ENCODE measurements at places on chromosomes 12 and 14.
A peak's percentile ranks its signal among the peaks of the same experiment; 100 is the strongest.

GRCh38 chr12:110077800-110078199 lies 29.5 kb upstream of the C12orf76 start:
- no peak for DNase-seq

GRCh38 chr12:124411281-124411878 lies 116.5 kb downstream of the RFLNA start:
- peak; percentile 61 for DNase-seq

DNA sequence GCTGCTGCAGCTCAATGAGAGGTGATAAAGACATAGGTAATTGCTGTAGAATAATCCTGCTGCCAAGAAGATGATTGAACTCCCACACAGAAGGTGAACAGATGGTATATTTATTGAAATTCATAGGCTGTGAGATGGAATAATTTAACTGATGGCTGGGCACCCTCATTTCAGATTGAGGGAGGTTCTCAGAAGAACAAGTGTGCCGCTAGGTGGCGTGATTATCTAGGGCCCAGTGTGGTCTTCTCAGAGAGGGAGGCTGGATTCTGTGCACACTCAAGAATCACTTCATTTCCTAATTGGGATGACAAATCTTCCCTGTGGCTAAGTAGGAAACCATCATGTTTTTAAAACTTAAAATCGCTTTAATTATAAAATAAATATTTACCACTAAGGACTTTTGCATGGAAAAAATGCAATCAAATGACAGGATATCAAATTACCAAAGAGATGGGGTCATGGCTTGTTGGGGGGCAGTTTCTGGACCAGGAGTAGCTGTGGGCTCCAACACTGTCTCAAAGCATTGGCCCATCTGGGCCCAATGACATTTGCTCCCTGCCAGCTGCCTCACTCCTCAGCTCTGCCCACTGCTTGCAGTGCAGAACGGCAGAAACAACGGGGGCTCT lies 132.3 kb downstream of the SNAPC1 start:
- DNase-seq, result no peak

GRCh38 chr12:107661830-107662229 lies 23.8 kb upstream of the PWP1 start:
- DNase-seq, result no peak

DNA sequence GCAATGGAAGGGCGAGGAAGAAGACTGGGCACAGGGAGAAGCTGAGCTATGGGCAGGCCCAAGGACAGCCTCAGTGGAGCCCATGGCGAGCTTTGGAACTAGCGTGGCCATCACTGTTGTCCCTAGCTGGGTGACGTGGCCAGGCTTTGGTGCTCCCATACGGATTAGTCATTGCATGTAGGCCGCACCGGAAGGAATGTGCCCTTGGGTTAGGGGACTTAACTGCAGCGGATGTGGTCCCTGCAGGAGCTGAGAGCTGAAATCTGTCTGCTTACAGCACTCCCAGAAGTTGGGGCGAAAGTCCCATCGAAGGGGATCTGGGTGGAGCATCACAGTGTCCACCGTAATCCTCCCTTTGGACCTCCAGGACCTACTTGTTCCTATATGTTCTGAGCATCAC lies 133.7 kb downstream of the PAPOLA start:
- DNase-seq, result no peak

DNA sequence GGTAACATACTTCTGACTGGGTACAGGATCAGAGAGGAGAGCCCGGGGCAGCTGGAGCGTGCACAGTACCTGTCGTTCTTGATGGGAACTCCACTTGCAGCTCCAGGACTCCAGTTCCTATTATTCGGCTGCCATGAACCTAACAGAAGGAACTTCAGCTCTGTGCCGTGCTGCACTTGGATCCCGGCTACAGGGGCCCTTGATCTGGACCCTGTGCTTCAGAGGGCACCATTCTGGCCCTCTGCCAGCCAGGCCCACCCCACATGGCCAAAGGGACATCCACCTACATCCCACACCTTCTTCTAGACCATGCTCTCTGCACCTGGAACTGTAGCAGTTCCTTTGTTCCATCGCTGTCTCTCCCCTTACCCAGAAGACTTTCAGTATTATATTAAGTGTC lies 58.2 kb downstream of the PAX9 start:
- DNase-seq, result no peak

GRCh38 chr12:40010899-40011774 lies 94.7 kb downstream of the SLC2A13 start:
- DNase-seq, result peak; percentile 59

DNA sequence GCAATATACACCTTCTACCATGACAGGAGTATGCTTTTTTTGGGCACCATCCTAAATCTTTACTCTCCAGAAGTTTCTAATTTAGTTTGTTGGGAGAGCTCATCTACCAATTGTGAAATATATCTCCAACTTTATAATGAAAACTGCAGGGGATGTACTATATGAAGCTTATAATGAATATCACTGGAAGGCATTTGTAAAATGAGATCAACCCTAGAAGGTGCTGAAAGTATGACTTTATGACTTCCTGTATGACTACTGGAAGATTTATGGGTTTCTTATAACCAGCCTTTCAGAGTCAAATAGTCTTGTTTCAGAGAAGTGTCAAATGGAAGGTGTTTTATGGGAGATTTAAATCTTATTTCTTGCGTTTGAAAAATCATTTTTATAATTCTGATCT lies 122.9 kb downstream of the MYRFL start:
- no peak for DNase-seq

- DNase-seq, result no peak
These were observed at the start of gene PDE3A for GRCh38 chr12:20368114-20368650. PDE3A (plus strand) TSS chr12:20368537; CDS start chr12:20369285, 748 bp downstream.

GRCh38 chr12:114851981-114852380 lies 168.0 kb upstream of the TBX3 start:
- no peak for DNase-seq

DNA sequence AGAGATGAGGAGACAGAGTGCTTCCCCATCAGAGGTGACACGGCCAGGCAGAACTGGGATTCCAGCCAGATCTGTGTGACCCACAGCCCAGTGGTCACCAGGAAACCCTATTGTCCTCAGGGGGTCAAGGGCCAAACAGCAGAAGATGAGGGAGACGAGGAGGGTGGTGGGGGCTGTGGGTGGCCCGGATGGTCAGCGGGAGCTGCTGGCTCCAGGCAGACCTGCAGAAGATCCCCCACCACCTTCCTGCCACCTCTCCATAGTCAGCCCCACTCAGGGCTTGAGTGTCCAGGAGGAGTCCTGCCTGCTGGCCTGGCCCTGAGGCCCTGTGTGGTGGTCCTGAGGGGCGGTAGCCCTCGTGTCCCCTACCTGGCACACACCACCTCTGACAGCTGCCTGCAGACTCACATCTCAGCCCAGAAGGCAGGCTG lies 136.8 kb downstream of the CALM1 start:
- no peak for DNase-seq

DNA sequence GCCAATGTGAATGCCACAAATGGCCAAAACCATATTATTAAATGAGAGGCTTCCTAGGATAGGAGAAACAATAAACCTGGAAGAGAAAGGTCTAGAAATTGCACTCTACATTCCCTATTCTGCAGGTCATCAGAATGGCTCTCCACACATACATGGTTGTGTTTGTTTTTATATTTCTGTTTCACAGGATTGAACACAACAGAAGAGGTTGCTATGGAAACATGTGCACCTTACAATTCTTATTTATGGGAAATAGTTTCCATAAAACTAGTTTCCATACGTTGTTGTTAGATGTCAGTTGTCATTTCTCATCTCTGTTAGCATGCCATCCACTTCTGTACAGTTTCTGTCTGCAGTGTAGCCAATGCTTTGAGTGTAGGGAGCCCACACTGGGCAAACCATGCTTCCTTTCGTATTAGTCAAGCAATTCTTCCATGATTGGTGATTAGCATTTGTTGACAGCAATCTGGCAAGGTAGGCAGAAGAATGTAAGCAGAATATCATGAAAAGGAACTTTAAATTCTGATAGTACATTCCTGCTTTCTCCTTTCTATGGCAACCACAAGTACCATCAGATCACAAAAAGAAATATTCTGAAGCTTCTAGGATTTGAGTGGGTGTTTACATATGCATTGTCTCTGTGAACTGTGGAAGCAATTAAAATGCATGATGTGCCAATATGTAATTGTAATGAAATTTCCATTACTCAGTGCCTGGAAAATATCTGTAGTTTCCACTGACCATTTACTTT lies 141.6 kb upstream of the AVPR1A start:
- DNase-seq, result no peak

DNA sequence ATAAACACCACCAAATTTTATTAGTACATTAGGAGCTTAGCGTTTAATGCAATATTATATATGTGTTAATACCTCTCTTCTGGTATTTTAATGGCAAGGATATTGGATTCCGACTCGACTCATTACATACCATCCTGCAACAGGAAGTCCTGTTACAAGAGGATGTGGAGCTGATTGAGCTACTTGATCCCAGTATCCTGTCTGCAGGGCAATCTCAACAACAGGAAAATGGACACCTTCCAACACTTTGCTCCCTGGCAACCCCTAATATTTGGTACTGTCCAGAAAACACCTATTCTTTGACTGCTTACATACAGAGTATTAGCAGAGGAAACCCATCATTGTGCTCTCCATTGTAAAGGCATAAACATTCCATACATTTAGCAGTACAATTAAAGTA lies 45.2 kb downstream of the VEZT start:
- no peak for DNase-seq

GRCh38 chr12:110124269-110124995 lies at the start of gene IFT81:
IFT81 (plus strand) TSS chr12:110124357; CDS start chr12:110127381, 3,024 bp downstream.
- DNase-seq, result peak; percentile 60

DNA sequence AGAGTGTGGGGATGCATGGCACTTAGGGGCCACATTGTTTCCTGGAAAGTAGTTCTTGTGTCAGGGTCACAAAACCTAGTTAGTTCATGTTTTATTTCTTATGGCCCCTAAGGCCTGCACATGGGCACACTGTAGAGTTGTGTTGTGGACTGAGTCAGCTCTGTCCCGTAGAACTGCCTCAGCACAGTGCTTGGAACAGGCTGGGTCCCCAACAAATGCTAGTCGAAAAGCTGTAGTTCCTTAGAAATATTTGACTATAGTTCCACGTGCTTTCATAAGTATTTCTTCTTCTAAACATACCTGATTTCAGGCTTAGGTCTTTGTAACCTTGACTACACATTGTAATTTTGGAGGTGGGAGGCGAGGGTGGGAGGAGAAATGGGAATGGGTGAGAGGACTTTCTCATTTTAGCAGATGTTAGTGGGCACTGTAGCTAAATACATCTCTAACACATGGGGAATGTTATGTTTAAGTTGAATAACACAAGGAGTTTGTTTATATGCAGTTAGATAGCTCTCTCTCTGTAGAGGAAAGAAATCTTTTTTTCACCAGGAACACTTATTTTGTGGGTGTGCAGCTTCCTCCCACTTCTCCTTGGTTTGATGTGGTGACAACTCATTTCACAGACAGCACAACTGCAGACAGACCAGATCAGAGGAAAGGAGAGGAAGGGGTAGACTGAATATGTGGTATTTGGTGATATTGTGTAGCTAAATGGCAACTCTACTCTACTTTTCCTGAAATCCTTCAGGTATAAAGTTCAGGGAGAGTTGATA lies 39.5 kb upstream of the DACT1 start:
- no peak for DNase-seq

DNA sequence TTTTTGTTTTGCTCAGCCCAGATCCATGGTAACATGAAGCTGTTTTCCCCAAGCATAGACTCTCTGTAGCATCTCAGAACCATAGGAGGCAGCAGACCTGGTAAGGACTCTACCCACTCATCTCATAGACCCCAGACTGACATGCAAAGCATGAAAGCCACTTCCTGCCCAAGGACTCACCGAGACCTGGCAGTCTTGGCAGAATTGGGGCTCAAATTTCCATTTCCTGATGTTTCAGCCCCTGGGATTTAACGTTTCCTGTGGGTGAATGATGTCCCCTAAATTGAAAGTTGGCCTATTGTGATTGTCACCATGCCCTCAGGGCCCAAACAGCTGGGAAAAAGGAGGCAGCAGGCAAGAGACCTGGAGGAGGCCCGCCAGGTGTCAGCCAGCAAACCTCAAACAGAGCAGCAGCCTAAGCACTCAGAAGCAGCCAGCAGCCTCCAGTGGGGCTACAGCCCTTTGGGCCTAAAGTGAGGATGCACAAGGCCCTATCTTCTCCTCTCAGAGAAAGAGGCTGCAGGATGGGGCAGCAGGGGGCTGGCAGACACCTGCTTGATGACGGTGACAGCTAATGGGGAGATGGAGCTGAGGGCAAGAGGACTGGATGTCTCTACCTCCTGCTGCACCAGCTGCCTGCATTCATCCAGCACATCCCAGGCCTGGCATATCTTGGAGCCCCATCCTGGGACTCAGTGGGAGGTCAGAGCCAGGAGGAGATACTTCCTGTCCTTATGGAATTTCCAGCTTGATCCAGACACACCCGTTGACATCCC lies 8.5 kb downstream of the KRT85 start:
- no peak for DNase-seq

DNA sequence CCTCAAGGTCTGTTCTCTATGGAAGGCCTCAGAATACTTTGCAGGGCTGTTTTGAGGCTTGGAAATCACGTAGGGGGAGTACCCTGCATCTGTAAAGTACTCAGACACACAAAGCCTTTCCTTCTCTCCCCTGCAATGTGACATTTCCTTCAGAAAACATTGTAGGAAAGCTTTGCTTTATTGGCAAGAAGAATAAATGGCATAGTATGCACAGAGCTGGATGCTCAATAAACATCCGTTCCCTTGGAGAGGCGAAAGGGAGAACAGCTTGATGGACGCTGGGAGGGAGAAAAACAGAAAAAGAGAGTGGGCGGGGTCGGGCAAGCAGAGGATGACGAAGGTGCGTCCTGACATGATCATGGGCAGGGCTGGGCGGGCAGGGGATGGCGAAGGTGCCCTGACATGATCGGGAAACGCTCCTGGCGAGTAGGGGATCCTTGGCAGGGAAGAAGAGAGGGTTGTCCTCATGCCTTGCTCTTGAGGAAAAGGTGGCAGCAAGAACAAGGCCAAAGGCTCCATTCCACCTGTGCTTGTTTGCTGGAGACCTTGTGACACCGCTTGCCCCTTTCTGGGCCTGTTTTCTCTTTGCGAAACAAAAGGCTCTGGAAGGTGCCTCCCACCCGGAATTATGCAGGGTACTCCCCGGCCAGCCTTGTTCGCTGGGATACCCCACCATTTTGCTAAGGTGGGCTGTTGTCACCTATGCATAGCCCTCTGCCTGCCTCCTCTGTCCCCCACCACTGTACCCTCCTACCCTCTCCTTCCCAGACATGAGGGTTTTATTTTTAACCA lies 21.1 kb downstream of the IRF2BPL start:
- DNase-seq, result no peak

- DNase-seq, result no peak
These were observed 703 bp downstream of the TMED10 start for GRCh38 chr14:75175677-75176141.

DNA sequence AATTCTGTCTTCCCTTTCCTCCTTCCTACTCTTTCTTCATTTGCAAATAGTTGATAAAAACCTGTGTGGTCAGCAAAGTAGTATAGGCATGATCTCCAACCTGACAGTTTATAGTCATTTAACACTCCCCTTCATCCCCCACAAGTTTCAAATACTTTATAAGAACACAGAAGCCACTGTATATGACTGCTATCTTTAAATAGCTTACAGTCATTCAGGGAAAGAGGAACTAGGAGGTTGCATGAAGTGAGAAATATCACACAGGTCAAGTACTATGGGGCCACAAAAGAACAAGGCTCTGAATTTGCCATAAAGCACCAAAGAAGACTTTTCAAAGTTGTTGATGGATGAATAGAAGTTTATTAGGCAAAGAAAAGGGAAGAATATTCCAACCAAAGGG lies 431.3 kb downstream of the NPAS3 start:
- no peak for DNase-seq
